SK-MEL-5 (cell line): ENCODE measurements at places on chromosomes 5 and 9. TPM values are rescaled to one million over a fixed set of nuclear protein-coding genes. Genes with fewer than 3 reads are reported as not detected.

Gene DMRT3
- total RNA-seq: not detected in 2 replicates

Gene CKS2
- total RNA-seq: 404 and 447 TPM in 2 replicates

Gene SPATA31C1
- not detected in 2 replicates for total RNA-seq

Gene PCDHA11
- 1.0 and 1.9 TPM in 2 replicates for total RNA-seq

Gene TMEM38B
- total RNA-seq: 37.7 and 45.6 TPM in 2 replicates

Gene FOXD4L4
- 0.08 TPM in 1 of 2 replicates, not detected in the other for total RNA-seq

Gene AJM1
- 1.2 and 1.4 TPM in 2 replicates for total RNA-seq

Gene DNAI1
- 0.45 and 0.77 TPM in 2 replicates for total RNA-seq

Gene GGTA1
- not detected in 2 replicates for total RNA-seq

Gene IFNB1
- not detected in 2 replicates for total RNA-seq

Gene SH3TC2
- 21.8 and 22.1 TPM in 2 replicates for total RNA-seq

DNA sequence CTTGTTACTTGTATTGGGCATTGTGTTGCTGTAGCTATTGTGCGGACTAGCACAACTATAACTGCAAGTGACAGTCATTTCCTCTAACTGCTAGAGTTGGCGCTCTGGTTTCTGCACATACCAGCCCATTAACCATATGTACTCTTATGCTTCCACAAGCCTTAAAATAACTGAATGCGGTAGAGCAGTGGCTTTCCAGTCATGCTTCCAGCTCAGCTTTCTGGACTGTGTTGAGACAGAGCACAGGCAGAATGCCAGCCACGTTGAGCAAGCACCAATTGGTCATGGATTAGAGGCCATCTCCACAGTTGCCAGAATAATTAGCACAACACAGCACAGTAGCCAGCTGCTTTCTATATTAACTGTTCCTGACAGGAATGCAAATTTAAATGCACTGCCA is 12.2 kb downstream of the INVS start:
- DNase-seq: peak; percentile 35

- no peak for DNase-seq
These were observed 189.6 kb downstream of the ARHGEF28 start for GRCh38 chr5:73815631-73816030.

GRCh38 chr5:155728857-155729683 is 597.9 kb upstream of the SGCD start:
- DNase-seq: no peak

DNA sequence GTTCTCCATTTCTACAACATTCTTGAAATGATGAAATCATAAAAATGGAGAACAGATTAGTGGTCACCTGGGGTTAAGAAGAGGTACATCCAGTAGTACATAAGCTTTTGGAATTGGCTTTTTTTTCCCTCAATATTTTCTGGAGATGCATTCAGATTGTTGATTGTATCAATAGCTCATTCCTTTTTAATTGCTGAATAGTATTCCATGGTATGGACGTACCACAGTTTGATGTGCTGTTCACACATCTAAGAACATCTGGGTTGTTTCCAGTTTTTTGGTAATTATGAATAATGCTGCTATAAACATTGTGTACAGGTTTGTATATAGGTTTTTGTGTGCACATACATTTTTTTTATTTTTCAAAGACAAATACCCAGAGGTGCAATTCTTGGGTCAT is 130.0 kb downstream of the PPP2R2B start:
- DNase-seq: no peak

GRCh38 chr5:80925931-80926330 is 34.2 kb upstream of the RASGRF2 start:
- no peak for DNase-seq

GRCh38 chr5:154315196-154315595 is 124.7 kb downstream of the GALNT10 start:
- DNase-seq: no peak

GRCh38 chr5:142757564-142757963 is 12.6 kb upstream of the ARHGAP26 start:
- DNase-seq: no peak

DNA sequence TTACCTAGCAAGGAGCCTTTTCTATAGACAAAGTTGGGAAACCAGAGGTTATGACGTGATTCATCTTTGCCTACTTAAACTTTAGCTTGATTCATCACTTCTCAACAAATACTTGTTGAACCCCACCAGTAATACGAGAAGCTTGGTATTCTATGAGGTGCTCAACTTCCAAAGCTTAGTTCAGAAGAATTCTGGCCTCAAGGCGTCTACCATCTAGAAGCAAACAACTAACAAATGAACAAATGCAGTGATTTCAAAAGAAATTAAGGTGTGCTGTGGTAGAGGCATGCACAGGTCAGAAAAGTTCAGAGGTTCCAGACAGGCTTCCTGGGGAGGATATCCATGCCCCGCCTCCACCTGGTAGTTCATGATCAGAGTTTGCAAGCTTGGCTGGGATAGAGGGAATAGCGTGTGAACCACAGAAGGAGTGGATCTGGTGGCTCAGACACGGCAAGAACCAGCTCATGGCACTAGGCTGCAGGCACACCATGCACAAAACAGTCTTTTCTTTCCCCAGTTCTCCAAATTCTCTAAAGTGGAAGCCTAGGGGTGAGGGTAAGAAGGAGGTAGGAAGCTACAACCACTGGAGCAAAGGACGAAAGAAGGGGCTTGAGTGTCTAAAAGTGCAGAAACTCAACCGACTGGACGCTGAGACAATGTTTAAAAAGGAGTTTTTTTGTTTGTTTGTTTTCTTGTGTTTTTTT is 473.0 kb downstream of the RAB3C start:
- DNase-seq: no peak

DNA sequence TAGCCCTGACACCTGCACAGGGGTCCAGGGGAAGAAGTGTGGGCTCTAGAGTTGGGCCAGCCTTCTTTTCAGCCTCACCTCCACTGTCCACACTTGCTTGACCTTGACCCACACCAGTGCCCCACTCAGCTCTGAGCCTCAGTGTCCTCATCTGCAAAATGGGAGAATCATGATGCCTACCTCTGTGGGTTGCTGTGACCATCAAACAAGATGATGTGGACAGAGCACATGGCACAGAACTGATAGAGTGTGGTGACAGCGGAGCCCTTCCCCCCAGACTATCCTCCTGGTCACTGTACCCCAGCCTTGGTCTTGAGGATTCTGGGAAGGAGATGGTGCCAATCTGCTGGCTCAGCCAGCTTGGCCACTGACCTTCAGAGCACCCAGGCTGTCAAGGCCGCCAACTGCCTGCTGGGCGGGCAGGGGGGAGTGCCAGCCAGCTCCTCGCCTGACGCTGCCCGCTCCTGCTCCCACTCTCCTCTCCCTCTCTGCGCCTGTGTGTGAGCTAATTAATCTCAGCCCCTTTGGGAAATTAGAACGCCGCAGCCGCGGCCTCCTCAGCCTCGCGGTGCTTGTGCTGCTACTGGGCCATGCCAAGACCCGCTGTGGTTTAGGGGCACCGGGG is 16.7 kb downstream of the CXXC5 start:
- no peak for DNase-seq

GRCh38 chr5:135878156-135878620 is 17.5 kb downstream of the IL9 start:
- no peak for DNase-seq

- DNase-seq: no peak
These were observed 27.7 kb upstream of the GAS1 start for GRCh38 chr9:86975036-86975435.

DNA sequence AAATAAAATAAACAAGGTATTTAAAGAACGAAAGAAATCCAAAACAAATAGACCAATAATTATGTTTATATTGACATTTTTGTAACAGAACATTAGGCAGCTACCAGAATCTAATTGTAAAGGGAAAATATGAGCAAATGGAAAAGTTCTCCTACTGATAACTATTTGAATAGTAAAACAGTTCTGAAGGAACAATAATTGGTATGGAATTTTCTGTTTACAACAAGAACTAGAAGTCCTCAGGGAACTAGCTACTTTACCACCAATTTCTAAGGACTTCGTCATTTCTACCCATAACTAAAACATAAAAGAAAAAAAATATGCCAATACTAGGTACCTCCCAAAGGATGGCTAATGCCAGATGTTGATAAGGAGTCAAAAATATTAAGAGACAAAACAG is 58.5 kb downstream of the AP3B1 start:
- DNase-seq: no peak

DNA sequence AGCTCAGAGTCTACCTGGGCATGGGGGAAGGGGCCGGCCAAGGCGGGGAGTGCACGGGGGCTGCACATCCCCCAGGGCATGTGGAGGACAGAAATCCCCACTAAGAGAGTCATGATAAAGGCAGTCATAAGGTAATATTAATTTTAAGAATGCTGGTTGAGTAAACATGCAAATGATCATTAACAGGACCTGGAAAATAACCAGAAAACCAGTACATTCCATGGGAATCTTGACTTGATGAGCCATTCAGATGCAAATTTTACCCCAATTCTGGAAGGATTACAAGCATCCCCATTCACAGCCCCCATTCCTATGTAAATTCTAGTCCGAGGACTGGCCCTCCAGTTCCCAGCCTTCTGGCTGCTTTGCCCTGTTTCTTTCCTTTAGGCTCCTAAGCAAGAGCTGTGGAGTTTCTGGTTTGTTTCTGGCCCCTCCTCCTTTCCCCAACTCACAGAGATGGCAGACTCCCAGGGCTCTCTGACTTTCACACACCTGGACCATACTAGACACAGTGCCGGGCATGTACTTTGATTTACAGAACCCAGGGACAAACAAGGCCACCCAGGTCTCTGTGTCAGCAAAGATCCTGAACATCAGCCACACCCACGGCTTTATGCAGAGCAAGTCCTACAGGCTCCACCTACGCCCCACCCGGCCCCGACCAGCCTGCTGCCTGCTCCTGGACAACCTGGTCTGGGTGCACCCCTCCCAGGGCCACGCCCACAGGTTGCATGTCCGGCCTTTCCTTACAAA is 62.7 kb downstream of the SEMA4D start:
- DNase-seq: no peak

DNA sequence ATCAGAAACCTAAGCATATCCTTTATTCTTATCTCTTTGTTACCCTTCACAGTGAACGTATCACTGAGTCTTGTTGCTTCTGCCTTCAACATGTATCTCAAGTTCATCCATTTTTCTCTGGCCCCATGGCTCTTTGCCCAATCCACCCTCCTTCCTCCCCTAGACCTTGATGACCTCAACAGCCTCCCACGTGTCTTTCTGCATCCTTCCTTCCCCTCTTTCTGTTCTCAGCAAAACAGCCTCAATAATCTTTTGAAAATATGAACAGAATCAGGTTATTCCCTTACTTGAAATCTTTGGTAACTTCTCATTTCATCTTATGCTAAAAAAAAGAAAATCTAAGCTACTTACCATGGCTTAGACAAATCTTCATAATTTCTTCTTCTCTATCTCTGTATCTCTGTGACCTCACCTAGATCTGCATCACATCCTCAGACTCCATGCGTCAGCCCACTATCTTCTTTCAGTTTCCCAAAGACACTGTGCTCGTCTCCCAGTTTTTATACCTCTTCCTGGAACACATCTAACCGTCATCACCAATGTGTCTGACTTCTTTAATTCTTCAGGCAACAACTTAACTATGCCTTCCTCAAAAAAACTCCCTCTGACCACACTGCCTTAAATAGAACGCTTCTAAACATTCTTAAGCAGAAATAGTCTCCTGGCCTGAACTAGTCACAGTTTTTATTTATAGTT is 208.0 kb downstream of the PARP8 start:
- DNase-seq: no peak

DNA sequence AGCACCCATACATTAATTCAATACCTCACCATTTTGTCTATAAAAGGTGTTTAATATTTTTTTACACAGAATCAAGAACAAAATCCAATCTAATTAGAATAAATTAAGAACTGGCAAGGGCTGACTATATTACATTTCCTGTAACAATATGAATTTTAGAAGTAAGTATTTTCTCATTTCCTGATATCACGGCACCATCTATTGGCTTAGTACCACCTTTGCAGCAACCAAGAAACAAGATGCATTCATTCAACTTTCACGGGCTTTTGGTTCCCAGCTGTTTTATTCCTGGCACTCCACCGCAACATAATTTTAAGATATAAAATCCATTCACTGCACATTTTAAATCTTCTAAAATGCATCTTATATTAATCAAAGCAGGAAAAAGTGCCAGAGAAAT is 20.6 kb downstream of the PSMB7 start:
- no peak for DNase-seq

DNA sequence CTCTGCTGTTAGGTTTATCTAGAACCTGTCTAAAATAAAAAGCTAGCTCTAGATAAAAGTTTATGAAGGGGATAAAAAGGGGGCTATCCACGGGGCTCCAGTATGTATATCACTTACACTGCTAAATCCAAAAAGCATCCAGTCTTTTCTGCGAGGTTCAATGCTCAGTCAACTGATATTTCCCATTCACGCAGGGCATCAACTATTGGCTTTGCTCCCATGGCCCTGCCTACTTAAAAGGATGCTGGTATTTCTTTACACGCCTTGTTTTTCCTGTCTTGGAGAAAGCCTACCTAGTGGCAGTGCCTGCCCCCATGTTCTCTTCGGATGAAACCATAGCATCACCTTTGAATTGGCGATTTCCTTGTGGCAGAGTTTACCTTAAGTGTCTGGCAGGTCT is 8.1 kb downstream of the SPRY4 start:
- DNase-seq: no peak

DNA sequence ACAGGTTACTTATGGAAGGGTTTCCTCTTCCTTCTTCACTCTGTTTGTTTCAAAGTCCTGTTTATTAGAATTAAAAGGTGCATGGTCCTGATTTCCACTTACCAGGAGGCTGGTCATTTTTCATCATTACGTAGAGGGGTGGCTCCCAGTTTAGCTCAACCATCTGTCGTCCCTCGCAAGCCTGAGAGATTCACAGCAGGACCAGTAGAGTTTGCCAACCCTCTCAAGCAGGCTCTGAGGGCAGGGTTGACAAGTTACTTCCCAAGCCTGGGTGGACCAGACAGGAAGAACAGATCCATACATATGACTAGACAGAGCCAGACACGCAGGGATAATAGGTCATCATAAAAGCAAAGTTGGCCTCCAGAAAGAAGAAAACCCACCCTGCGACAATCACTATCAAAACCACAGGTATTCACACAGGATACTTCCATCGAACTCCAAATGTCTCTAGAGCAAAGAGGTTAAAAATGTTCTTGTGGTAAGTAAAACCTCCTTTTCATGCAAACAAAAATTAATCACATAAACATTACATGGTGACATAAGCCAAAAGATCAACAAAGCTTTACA is 151.9 kb downstream of the ELAVL2 start:
- DNase-seq: no peak

DNA sequence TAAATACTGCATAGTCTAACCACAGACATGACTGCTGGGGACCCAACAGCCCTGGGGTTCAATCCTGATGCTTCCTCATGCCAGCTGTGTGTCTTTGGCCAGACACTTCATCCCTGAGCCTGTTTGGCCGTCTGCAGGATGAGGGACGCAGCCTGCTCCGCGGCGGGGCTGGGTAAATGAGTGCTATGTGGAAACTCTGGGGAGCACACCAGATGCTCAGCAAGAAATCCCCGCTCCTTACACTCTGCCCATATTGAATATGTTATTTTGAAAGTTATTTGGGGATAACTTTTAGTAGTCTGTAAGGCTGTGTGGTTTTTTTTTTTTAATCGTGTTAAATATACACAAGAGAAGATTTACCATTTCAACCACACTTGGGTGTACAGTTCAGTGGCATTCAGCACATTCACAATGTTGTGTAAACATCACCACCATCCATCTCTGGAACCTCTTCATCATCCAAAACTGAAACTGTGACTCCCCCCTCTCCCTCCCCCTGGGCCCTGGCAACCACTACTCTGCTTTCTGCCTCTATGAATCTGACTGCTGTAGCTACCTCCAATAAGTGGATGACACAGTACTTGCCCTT is 42.7 kb downstream of the SH3PXD2B start:
- no peak for DNase-seq

- no peak for DNase-seq
These were observed 38.5 kb upstream of the NR4A3 start for GRCh38 chr9:99782962-99783718.

GRCh38 chr5:57186194-57186593 is 12.3 kb downstream of the GPBP1 start:
- DNase-seq: no peak

- DNase-seq: no peak
These were observed 113.7 kb downstream of the COL23A1 start for GRCh38 chr5:178476531-178476930.
